ENCODE measurements at places on chromosomes 1 and 21.
A peak's percentile ranks its signal among the peaks of the same experiment; 100 is the strongest.

DNA sequence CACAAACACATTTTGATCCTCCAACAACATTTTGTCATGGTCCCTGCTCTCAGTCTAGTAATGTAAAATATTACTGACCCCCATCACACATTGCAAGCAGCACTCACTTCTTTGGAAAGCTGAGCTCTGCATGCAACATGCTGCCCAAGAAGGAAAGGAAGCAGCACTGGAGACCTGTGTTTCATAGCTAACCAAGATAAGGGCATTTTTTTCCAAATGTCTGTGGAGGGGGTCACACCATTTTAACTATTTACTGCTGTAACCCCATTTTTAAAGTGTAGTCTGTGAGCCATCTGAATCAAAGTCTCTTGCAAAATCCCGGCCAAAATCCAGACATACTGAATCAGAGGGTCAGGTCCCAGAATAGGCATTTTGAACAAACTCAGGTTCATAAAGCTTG is 4.5 kb upstream of the RASSF5 start:
- DNase-seq = no peak

- no peak for DNase-seq
Measured at GRCh38 chr1:27015260-27015659, 2.6 kb upstream of the TENT5B start.

GRCh38 chr1:39943471-39944290 is 11.3 kb upstream of the MFSD2A start:
- no peak for DNase-seq

DNA sequence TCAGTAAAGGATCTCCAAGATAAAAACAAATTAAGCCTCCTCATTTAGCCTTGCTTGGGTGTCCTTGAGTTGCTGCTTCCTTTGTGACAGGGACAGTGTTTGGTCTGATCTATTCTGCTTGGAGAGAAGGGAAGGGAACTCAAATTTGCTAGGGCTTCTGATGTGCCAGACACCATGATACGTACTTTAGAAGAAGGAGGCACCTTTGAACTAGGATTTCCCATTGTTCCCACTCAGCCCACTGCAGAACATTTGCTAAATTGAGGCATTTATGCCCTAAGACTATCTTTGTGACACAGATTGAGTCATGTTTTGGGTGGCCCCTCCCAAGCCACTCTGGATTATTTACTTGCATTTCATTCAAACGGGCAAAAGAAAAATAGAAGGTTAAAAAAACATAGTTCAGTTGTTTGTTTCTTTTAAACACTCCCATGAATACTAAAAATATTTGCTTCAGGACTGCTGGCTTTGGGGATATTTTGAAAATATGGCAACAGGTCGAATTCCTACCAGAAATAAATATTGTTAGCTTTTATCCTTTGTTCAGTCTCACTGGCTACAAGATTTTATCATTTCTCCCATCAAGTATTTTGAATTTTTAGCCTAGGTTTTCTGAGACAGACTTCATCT is 81.9 kb upstream of the WLS start:
- no peak for DNase-seq

DNA sequence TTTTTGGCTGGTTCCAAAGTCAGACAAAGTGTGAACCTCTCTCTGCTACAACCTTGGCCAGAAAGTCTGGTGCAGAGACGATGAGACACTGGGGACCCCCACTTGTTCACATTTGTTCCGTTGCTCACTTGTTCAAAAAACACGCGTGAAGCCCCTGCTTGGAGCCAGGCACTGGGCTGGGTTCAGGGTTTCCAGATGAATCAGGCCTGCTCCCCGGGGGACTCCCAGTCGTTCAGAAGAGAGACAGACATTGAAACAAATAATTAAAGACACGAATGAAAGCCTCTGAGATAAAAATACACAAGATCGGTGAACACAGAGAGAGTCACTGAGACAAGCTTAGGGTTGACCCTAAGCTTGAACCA is 101.5 kb upstream of the RUNX3 start:
- DNase-seq = no peak

DNA sequence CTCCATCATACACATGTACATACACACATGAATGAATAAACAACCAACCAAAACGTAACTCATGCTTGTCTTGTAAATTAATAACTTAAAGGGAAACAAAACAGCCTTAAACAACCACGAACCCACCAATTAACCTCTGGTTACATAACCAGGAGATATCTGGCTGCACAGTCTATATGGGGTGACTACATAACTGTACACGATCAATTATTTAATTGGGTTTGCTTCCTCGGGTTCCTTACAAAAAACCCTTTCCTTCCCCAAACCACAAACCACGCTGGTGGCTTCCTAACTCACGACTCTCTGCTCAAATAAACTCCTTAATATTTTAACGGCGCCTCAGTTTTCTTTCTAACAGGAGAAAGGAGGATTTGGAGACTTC is 744 bp downstream of the ZNF670 start:
- DNase-seq = peak; percentile 26

GRCh38 chr1:33137800-33138199 is 44.0 kb downstream of the TRIM62 start:
- peak; percentile 46 for DNase-seq

GRCh38 chr1:116775116-116775752 is 21.0 kb downstream of the CD2 start:
- DNase-seq = no peak

- DNase-seq = peak; percentile 40
Measured at GRCh38 chr1:78668427-78668826, 18.8 kb downstream of the IFI44 start.

DNA sequence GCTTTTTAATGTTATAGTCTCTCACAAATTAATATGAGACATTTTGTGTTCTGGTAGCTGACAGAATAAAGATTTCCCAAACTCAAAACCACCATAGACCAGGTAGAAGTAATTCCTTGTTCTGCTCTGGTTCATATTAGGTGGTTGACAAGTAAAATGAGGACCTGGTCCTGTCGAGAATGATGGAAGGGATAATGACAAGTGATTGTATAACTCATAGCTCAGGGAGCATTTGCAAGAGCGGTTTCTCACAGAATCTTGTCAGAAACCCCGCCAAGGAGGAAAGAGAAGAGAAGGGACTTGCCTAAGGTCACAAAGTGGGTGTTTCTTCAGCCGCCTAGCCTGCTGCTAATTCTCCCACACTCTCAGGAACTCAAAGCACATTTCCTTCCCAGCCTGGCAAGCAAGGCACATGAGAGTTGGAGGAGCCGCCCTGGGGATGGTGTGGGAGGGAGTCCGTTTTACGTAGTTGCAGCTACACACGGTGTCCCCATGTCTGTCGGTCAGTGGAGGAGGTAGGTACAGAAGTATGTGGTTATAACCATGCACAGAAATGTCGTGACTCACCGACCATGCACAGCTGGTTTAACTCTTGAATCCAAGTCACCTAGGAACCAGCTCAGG is 46.5 kb downstream of the SAMD13 start:
- no peak for DNase-seq

GRCh38 chr1:18962121-18962721 is 5.7 kb upstream of the IFFO2 start:
- DNase-seq = no peak

DNA sequence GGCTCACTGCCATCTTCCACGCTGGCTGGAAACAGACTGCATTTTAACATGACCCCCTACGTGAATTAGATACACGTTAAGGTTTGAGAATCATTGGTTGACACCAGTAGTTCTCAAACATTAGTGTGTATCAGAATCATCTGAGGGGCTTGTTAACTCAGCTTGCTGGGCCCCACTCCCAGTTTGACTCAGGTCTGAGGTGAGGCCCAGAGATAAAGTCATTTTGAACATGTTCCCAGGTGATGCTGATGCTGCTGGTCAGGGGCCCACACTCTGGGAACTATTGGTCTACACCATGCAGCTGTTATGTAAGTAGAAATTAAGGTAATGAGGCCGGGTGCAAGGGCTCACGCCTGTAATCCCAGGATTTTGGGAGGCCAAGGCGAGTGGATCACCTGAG is 1.3 kb downstream of the LSM10 start:
- DNase-seq = no peak

- no peak for DNase-seq
Measured at GRCh38 chr1:207670192-207670591, 25.3 kb downstream of the CR1L start.

- DNase-seq = no peak
Measured at GRCh38 chr1:162710345-162710744, 78.1 kb downstream of the DDR2 start.

- DNase-seq = no peak
Measured at GRCh38 chr1:185517808-185518419, 200.9 kb upstream of the IVNS1ABP start.

- no peak for DNase-seq
Measured at GRCh38 chr21:38376235-38376634, 119.4 kb downstream of the KCNJ15 start.

GRCh38 chr1:202579806-202580205 is 130.4 kb downstream of the SYT2 start:
- no peak for DNase-seq

DNA sequence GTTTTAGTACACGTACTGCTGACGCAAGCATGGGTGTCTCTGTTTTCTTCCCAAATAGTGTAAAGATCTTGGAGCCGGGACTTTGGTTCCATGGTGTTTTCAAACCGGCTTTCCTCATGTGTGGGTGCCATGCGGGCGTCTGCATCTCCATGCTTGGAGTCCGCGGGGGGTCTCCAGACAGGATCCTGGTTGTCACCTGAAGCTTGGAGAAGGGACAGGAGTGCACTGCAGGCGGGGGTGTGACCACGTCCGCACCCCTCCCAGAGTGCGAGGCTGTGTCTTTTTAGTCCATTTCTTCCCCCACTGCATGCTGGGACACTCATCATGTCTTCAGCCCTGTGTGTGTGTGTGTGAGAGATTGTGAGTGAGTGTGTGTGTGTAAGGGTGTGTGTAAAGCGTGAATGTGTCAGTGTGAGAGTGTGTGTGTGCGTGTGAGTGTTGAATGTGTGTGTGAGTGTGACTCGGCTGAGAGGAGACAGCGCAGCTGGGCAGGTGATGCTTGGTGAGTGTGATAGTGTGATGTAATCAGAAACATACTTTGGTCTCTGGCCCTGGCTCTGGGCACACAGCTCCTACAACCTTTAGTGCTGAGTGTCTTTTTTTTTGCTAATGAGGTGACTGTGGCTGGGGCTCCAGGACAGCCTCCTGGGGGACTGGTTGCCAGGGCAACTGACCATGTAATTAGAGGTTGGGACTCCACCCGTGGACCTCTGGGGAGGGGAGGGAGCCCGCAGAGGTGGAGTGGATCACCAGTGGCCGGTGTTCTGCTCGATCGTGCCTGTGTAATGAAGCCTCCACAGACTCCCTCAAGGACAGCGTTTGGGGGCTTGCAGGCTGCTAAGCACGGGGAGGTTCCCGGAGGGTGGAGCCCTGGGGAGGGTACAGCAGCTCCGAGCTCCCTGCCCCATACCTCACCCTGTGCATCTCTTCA is 55.1 kb downstream of the AGPAT3 start:
- no peak for DNase-seq

- peak; percentile 56 for DNase-seq
Measured at GRCh38 chr1:41728403-41729202, 190.1 kb downstream of the HIVEP3 start.

DNA sequence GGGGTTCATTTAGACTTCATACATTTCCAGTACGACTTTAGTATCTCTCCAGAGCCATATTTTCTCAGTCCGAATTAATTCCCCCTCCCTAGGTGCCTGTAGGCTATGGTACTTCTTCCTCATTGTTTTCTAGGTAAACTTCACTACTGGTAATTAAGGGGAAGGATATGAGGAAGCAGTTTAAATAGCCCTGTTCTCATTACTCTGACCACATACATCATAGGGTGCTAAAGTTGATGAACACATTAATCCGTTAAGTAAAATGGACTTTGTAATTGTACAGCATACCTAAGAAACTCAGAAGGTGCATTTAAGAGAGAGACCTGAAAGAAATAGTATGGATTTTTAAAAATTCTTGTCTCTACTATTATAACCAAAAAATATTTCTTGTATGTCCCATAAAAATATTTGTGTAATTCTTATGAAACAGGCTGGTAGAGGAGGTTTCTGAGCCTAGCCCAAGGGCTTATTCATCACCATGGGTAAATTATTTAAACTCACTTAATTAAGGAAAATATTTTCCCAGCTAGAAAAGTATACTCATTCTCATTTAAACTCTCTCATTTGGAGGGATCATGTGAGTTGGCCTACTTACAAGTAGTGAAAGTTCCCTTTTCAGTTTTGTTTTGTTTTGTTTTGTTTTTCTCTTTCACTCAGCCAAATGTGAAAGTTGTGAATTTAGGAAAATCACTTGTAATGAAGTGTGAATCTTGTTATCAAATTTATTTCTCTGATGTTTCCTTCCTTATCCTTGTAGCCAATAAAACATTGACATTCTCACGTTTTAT is 2.0 kb downstream of the PRMT6 start:
- no peak for DNase-seq

- DNase-seq = no peak
Measured at GRCh38 chr1:4375812-4376211, 278.6 kb upstream of the AJAP1 start.

DNA sequence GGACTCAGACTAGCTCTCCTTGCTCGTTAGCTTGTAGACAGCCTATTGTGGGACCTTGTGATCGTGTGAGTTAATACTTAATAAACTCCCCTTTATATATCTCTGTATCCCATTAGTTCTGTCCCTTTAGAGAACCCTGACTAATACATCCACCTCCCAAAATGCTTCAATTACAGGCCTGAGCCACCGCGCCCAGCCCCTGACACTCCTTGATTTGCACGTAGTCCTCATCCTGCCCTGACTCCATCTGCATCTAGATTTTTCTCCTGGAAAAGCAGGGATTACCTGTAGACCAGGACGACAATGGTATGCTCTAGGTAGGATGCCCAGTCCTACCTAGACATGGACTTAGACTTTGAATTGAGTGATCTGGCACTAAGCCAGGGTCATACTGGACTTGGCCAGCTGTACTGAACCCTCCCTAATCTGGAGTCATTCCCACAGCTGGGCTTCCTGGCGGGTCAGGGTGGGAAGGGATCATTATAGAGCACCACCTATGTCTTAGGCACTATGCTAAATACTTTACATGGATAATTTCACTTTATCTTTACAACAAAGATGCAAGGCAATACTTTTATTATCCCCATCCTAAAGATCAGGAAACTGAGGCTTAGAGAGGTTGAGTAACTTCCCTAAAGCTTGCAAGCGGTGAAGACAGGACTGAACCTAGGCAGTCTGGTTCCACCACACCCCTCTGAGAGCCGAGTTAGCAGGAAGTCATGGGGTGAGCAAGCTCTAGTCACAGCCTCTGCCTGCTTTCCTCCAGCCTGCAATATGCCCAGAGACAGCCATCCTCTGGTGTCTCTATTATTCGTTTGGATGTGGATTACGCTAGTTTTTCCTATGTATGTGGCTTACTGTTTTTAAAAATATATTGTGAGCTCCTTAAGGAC is 89.4 kb downstream of the DTL start:
- DNase-seq = no peak

GRCh38 chr1:145878724-145879123 is 6.9 kb downstream of the ANKRD35 start:
- no peak for DNase-seq

- peak; percentile 91 for DNase-seq
Measured at GRCh38 chr1:202122639-202123335, at the start of gene GPR37L1. Gene GPR37L1 (plus strand): TSS chr1:202122917. CDS start chr1:202122964, 47 bp downstream.

- DNase-seq = no peak
Measured at GRCh38 chr1:83958704-83959103, 40.2 kb downstream of the TTLL7 start.

DNA sequence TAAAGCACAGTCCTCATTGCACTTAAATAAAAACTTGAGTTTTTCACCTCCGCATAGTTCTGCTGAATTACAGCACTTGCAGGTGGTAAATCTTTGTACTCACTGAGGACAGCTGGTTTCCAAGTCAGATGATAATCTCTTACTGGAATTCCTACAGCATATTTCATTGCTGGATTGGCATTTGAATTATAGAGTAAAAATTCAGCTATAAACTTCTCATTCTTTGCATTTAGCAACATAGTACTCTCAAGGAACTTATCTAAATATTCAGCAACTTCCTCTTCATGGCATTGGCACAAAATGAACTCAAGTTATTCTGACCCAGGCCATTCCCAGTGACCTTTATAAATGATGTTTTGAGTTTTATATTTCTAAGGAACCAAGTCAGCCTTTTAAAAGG is 23.4 kb downstream of the GORAB start:
- DNase-seq = no peak

All from SK-N-SH (cell line).